Activated naive CD4-positive, alpha-beta T cell treated with Interleukin-2 at 50 U/mL for 16 hours (primary cell): ENCODE measurements at places on chromosomes 7 and 10.

DNA sequence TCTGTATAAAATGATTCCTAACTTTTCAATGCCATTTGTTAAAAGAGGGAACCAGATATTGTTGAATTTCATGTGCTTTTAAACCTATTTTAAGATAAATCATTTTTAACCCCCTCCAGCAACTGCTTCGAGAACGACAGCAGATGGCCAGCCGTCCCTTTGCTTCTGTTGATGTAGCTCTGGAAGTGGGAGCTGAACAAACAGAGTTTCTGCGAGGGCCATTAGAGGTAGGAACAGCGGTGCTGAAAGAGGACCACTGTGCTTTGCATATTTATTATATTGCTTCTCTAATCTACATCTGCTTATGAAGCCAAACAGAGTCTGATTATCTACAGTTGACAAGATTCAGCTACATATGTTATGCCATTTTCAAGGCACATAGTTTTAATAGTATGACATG lies 545.9 kb downstream of the GFRA1 start:
- DNase-seq: no peak

- no peak for DNase-seq
These were observed 63.2 kb downstream of the LMBR1 start for GRCh38 chr7:156829669-156830336.

GRCh38 chr7:16367115-16367514 lies 54.2 kb downstream of the CRPPA start:
- no peak for DNase-seq

GRCh38 chr10:88162852-88163251 lies 299.4 kb downstream of the PTEN start:
- no peak for DNase-seq

DNA sequence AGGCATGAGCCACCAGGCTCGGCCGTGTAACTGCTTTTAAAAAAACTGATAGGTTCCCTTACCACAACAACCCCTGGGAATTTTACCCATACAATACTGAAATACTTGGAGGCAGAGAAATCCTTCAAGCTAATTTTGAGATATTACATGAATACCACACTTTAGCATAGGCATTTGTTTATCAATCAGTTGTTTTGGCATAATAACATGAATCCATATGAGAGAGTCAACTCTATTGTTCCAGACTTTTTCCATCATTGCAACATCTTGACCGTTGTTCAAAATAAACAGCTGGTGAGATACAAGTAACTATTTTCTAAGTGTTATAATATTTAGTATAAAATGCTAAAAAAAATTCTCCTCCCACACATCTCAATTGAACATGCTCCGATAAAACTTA lies 36.8 kb downstream of the LAMB4 start:
- no peak for DNase-seq

DNA sequence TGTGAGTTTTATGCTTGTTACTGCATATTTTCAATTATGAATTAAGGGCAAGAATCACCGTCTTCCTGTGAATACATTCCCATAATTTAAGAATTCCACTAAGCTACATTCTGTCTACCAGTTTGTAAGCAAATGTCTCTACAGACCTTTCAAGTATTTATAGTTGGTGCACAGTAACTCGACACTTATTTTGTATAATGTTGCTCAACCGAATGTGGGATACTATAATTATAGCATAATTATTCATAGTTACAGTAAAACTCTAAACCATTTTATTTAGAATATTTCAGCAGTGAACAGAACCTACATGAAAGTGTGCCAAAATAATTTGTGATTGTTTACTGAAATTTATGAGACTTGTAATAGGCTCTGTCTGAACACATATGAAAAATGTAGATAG lies 17.3 kb upstream of the CUBN start:
- DNase-seq: no peak

DNA sequence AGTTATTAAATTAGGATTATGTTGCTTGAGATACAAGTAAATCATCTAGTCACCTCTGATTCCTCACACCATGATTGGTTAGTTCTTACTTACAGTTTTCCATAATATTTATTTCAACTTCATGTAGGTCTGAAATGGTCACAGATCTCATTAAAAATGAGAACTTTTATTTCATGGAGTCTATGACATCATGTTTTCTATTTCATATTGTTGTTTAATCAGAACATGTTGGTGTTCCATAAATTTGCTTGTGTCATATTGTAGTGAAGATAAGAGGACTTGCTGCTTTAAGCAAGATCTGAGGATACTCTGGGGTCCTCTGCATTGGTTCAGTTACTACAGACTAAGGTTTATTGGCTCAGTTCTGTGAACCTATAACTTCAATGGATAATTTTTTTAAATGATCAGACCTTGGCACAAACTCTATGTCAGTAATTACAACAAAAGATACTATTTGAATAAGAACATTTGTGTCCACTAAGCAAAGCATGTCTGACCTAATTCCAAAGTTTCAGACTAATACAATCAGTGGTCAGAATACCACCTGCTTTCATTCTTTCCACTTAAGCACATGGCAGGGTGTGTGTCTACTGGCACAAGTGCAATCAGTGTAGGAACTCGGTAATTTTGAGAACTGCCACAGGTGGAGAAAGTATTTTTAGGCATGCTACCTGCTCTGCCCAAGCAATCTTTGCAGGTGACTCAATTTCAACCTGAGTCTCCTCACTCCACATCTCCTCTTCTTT lies 68.5 kb downstream of the CCDC71L start:
- no peak for DNase-seq

GRCh38 chr10:74871595-74872382 lies 45.4 kb downstream of the KAT6B start:
- DNase-seq: peak; percentile 10

- no peak for DNase-seq
These were observed 113.0 kb downstream of the ARID5B start for GRCh38 chr10:62014510-62014909.

GRCh38 chr10:43230909-43231522 lies 35.8 kb downstream of the RASGEF1A start:
- DNase-seq: peak; percentile 4

- DNase-seq: no peak
These were observed 56.7 kb downstream of the AKR1E2 start for GRCh38 chr10:4882704-4883078.

DNA sequence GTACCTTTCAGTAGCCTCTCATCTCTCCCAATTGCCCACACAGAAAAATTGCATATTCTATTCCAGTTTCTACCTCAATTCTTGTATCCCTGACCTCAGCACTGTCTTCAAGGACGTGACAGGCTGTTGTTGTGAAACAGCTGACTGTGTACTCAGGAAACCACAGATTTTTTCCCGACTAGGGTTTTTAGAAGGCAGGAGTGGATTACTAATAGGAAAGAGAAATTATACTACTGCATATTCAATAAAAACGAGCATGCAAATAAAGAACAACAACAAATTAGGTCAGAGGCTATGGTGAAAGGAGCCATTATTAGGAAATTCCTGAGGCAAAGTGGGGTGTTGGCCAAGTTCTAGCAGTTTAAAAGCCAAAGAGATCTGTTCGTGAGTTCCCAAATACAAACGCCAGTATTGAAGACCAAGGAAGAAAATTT lies 93.4 kb downstream of the DOCK4 start:
- DNase-seq: no peak

DNA sequence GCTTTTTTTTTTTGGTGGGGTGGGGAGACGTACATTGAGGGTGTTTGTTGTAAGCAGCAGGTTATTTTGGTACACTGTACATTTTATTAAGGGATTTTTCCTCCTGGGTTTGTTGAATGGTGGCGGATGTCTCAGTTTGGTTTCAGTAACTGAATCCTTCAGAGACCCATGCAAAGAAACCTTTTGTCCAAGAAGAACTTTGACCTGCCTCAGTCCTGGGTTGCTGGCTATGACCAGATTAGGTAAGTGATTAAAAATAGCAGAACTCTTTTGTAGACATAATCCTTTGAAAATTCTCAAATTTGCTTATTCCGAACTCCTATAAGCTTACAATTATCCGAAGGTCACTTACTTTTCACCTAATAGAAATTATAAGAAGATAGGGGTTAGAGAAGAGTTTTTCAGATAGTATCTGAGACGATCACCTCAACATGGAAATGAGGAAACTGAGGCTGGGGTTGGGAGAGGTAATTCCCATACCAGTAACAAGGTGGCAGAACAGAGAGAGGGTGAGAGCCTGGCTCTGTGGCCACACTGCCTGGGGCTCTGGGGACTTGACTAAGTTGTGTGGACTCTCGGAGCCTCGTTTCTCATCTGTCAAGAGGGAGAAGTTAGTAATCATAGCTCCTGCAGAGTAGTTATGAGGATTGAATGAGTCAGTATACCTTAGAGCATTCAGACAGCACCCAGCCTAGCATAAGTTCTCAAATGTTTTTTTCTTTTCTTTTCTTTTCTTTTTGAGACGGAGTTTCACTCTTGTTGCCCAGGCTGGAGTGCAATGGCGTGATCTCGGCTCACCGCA lies 87.4 kb downstream of the CCNY start:
- DNase-seq: no peak

DNA sequence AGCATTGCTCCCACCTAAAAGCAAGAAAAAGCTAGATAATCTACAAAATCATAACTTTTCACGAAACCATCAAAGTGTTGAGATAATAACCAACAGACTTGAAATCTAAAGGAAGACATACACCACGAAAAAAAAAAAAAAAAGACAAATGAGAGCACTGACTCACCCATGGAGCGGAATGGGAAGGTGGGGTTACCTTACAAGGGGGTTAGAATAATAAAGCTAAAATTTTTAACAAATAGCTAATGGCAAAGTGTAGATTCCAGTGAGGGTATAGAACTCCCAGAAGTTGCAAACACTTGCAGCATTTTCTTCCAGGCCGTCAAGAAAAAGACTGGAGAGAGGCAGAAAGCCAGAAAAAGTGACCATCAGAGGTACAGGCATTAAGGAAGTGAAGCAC lies 27.2 kb downstream of the IPMK start:
- DNase-seq: no peak

DNA sequence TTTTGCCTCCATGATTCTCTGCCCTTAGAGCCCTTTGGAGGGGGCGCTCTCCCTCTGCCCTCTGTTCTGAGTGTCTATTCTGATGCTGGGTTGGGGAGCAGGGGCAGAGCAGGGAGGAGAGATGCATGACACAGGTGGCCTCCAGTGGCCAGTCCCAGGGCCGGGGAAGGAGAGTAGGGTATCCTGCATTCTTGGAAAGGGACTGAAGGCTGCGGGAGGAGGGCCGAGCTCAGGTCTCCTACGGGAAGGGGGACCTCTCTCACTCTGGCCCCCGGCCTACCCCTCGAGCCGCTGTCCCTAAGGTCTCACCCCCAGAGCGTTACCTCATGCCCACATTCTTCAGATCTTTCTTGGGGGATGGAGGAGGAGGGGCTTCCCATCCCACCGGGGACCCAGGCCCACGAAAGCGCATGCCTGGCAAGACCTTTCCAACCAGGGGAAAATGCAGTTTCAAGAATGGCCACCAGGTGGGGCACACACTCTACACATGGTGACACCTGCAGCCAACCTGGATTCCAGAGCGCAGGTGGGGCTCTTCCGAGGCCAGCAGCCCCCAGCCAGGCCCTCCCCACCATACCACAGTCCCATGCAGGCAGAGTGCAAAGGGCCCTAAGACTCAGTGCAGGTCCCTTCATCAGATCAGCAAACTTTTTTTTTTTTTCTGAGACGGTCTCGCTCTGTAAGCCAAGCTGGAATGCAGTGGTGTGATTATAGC lies 86.4 kb downstream of the MYL10 start:
- DNase-seq: peak; percentile 74

GRCh38 chr10:72285972-72286521 lies 12.3 kb downstream of the DDIT4 start:
- no peak for DNase-seq

- peak; percentile 74 for DNase-seq
These were observed 24.4 kb upstream of the PPIF start for GRCh38 chr10:79322616-79323543.

GRCh38 chr7:78172267-78172757 lies 373.7 kb downstream of the PHTF2 start:
- no peak for DNase-seq

- no peak for DNase-seq
These were observed 105.3 kb upstream of the TPK1 start for GRCh38 chr7:144941127-144941526.

DNA sequence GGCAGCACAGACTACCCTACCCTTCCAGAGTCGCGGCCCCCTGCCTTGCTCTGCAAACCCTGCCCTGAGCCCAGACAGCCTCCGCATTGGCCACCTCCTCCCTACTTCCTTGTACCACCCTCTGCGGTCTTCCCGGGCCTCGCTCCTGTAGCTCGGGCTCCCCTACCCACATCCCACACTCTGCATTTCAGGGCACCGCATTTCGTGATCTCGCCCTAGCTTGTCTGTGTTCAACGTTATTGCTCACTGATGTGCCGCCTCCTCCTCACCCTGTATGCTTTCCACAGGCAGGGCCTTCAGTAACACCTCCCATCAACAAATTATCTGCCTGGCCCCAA lies 6.6 kb downstream of the PDIA4 start:
- no peak for DNase-seq

DNA sequence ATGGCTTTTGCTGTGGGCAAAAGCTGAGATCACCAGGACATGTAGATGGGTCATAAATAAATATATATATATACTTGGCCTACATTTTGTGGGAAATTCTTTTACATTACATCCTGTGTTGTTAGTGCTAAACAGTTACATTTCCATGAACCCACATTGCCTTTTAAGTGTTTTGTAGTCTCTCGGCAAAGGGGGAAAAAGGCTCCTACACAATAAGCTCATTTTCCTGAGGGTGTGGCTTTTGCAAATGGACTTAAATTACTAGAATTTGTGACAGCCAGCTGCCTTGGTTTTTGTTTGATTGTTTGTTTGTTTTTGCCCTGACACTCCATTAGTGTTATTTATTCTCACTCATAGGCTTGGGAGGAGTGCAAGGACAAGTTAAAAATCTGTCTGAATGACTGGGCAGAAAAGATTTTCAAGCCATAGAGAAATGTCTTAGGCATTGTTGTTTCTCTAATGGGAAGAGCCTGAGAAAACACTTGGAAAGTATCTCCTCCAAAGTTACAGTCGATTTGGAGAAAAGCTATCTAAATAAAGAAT lies 128.8 kb downstream of the DGKB start:
- DNase-seq: no peak

DNA sequence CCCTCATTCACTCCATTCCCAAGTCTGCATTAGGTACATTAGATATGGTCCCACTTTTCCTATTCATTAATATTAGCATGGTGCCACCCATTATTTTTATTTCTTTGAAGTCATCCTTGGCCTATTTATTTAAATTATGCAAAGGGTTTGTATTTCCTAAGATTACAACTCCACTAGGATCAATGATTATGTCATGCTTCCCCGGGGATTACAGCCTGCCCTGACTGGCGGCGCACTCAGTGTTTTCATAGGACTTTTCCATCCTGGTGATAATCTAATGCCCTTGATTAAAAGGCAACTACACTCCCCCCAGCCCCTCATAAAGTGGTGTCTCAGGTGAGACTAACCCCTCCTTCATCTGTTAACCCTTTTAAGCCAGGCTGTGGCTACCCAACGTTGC lies 187.2 kb downstream of the POU6F2 start:
- no peak for DNase-seq

GRCh38 chr10:50527442-50528043 lies 96.2 kb downstream of the SGMS1 start:
- DNase-seq: no peak

GRCh38 chr10:13624630-13625029 lies 37.9 kb downstream of the PRPF18 start:
- DNase-seq: no peak
